ENCODE measurements at places on chromosomes 13 and 19.

DNA sequence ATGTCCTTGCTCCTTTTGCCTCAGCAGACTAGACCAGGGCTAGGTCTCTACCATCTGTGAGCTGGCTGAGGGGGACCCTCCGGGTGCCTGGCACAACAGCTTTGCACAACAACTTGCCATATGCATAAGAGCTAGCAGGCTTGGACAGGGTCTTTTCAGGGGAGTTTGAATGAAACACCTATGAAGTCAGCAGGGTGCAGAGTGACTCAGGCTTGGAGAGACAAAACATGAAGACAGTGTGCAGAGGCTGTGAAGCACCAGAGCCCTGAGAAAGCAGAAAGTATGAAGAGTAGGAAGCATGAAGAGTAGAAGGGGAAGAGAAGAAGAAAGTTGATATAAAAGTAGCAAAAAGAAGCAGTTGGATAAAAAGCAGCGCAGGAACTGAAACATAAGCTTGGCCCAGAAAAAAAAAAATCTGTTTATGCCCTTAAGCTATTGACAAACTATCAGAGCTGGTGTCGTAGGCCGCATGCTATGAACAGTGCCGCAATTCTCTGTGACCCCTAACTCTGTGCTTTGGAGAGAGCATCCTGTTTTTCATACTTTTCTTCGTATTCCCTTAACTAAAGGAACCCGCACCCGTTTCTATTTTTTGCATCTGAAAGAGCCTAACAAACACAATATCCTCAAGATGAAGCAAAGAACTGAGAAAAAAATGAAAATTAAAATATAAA, 52.7 kb upstream of the FAM216B start:
- no peak for DNase-seq

DNA sequence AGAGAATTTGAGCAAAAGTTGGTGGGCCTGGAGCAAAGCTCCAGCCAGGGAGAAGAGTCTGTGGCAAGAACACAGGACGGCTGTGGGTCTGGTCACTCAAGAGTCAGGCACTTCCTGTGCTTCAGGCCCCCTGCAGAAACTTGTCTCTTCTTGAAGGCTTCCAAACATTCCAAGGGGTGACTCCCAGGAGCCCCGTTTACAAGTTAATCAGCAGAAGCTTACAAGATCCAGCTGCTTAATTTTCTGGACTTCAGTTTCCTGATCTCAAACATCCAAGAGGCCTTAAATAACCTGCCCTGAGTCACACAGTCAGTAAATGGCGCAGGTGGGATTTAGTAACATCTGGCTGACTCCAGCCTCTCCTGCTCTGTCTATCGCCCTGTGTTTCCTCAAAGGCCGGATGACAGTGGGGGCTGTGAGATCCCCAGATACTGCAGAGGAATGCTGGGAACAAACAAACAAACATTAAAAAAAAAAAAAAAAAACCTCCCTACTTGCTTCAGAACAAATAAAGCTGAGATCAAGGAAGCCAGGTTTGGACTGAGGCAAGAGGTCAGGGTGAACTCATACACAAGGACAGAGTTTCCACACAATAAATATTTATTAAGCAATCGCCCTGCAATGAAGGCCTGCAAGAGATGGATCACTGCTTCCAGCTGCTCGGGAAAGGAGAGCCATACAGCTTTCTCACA, 175.4 kb upstream of the RFC3 start:
- no peak for DNase-seq

DNA sequence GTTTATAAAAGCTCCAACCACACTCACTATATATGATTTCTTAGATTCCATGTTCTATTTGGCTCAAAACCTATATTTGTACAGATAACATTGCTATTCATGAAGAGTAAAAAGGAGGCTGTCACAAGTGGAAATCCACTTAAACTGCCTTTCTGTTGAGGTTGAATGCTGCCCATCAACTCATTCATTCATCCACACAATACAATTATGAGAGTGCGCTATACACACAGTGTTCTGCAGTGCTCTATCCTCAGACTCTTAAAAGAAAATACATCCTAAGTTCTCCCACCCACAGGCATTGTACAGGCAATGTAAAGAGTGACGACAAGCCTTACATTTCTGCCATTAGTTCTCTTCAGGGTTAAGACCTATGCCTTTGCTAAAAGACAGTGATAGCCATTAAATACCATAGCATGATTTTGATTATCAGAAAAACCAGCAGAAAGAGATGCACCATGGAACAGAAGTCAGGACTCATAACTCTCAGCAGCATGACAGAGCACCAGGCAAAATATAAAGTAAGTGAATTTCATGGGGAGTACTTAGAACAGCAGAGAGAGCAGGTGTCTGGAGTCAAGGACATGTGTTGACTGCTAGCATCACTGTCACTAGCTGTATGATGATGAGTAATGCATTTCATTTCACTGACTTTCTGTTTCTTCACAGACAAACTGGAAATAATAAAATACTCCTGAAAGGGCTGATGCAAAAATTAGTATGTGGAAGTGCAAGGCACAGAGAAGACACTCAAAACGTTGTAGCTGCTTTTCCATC, 218.0 kb downstream of the RBM26 start:
- DNase-seq = no peak

- no peak for DNase-seq
These were observed 38.2 kb upstream of the GJB6 start for GRCh38 chr13:20270163-20270865.

DNA sequence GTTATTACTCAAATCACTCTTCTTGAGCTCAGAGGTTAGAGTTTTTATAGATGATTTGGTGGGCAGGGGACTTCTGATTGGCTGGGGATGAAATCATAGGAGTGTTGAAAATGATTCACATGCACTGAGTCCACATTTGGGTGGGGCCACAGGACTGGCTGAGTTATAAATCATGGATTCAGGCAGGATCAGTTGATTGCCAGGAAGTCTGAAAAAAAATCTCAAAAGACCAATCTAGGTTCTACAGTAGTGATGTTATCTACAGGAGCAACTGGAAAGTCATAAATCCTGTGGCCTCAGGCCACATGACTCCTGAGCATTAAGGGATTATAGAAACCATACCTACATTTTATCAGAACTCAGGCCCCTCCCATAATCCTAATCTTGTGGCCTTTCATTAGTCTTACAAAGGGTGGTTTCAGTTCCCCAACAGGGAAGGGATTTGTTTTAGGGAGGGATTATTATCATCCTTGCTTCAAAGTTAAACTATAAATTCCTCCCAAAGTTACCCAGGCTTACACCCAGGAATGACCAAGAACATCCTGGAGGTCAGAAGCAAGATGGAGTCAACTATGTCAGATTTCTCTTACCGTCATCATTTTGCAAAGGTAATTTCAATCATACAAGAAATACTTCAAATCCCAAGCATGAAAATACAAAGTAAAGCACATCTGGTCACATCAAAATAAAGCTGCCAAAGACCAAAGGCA, 5.6 kb upstream of the CCDC70 start:
- DNase-seq = no peak

DNA sequence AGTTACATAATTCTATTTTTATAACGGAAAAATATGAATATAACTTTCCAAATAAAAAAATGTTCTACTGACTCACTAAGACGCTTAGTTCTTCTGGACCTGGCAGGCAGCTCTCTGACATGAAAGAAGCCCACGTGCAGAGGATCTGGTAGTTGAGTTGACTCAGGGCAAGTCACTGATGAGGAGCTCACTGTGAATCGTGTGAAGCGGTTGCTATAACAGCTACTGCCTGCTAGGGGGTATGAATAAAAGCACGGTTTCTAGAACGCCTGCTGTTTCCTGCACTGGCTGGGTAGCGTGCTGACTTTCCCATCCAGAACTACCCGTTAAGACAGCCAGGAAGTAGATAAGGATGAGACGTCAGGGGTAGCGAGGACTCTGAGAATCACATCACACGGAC, 54.7 kb upstream of the WASF3 start:
- peak; percentile 3 for DNase-seq
